Sciatic nerve (tissue), 2 donors: ENCODE measurements at places on chromosomes 4 and X. TPM values are rescaled to one million over a fixed set of nuclear protein-coding genes. Genes with fewer than 3 reads are reported as not detected.

MAGEC3 gene
- not detected for total RNA-seq

HSD17B11 gene
- 66.1 TPM for total RNA-seq

CCDC110 gene
- 0.36 TPM for total RNA-seq

AWAT2 gene
- total RNA-seq, result not detected
